ENCODE measurements at places on chromosomes 6 and 20. TPM values are rescaled to one million over a fixed set of nuclear protein-coding genes. Genes with fewer than 3 reads are reported as not detected.

MTRF1L gene
- polyA plus RNA-seq: 14.0 TPM

TOX2 gene
- 0.86 TPM for polyA plus RNA-seq

IPCEF1 gene
- 3.9 TPM for polyA plus RNA-seq

BPHL gene
- polyA plus RNA-seq: 74.9 TPM

ZBTB12 gene
- polyA plus RNA-seq: 19.2 TPM

ANKRD66 gene
- not detected for polyA plus RNA-seq

TGM3 gene
- 0.10 TPM for polyA plus RNA-seq

Data from neural cell (in vitro differentiated cells).